Activated CD4-positive, alpha-beta T cell treated with anti-CD3 and anti-CD28 coated beads for 24 hours (primary cell): ENCODE measurements at places on chromosomes 5 and 9.

DNA sequence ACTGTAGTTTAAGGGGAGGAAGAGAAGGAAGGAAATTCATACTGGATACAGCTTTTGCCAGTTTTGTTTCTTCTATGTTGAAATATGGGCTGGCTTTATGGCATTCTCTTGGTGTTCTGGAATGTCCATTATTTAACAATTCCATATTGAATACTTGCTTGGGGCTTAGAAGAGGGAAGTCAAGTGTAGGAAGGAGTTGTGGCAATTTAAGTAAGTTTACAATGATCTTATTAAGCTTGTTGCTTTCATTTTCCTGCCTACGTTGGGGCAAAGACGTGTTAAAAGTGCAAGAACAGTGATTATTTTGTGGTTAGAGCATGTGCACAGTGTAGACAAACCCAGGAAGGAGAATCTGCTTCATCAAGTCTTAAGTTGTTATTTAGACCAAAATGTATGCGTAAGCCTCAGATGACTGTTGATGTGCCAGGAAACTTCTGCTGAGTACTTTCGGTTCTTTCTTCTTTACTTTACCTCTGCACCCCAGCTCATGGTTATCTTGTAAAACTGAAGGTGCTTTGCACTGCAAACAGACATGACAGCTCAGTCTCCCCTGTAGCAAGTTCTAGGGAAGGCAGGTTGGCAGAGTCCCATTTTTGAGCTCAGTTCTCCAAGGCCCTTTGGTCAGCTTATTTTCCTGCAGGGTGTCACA is 75.8 kb downstream of the F2RL2 start:
- no peak for DNase-seq

GRCh38 chr5:72235725-72236124 is 84.3 kb downstream of the MRPS27 start:
- DNase-seq: no peak

GRCh38 chr9:99955606-99956005 is 49.2 kb downstream of the STX17 start:
- no peak for DNase-seq

DNA sequence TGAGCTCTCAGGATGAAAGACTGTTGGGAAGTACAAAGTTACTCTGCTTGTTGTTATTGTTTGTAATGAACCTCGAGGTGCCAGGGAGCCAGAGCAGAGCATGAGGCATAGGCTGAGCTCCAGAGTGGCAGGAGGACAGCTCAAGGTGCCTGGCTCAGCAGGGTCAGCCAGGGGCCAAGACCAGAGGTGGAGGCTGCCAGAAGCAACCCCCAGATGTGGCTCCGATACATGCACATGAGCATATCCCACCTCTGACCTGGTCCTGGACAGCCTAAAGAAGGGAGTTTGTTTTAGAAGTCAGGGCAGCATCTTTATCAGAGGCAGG is 105.6 kb downstream of the PSD2 start:
- DNase-seq: no peak

DNA sequence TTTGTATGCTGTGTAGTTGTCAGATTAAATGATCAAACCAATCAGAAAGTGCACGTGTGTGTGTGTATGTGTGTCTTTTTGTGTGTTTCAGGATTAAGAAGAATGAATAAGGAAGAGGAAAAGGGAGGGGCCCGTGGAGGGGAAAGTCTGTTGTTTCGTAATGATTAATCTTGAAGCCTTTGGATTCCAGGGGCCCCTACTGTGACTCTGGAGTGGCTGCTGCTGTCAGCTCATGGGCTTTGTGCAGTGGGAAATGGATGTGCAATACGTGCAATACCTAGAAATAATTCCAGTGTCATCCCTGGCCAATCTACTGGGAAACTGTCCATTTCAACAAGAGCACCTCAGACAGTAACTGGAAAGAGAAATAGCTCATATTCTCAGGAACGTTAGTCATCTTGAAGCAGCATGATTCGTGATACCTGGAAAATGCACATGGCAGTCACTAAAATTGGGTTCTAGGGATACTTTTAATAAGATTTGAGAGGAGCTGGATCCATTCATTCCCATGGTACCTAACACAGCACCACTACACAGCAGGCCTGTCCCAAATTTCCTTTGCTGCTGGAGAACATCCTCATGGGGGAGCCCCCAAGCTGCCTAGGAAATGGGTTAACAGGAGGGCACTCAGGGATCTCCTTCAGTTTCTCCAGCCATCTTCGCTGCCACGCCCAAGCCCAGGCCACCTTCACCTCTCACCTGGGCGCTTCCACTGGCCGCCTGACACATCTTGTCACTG is 186.3 kb downstream of the NR3C1 start:
- DNase-seq: no peak
